ENCODE measurements at places on chromosomes 3 and 15.

DNA sequence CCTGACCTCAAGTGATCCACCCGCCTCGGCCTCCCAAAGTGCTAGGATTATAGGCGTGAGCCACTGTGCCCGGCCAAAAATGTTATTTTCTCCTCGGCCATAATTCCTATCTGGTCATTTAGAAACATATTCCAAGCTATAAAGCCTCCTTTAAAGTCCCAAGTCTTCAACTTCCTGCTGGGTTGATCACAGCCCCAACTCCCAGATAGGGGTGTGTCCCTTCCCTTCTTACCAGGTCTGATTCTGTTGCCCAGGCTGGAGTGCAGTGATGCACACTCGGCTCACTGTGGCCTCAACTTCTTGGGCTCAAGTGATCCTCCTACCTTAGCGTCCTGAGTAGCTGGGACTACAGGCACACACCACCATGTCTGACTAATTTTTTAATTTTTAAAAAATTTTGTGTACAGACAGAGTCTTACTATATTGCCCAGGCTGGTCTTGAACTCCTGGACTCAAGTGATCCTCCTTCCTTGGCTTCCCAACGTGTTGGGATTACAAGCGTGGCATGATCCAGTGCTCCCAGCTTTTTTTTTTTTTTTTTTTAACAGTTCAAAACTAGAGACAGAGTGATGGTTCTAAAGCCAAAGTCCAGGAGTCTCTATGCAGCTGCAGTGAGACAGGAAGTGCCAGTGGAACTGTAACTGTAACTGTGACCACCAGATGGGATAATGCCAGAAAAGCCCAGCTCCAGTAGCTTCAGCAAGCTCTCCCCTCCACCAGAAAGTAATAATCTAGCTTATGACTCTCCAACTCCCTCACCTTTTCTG, 8.2 kb upstream of the PRKAR2A start:
- DNase-seq, result no peak

DNA sequence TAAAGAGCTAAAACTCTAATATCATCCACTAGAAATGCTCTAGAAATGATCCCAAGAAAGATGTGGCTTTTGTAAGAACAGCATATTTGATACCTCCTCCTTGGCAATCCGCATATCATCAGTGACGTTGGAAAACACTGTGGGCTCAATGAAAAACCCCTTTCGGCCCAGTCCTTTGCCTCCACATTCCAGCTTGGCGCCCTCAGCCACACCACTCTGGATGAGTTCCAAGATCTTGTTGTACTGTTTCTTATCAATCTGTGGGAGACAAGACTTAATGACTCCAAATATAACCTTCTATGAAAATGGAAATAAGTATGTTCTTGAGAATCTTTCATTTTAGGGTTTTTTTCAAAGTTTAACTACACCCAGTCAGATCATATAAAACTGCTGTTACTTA, 103.6 kb downstream of the ALDH1A2 start:
- DNase-seq, result no peak

DNA sequence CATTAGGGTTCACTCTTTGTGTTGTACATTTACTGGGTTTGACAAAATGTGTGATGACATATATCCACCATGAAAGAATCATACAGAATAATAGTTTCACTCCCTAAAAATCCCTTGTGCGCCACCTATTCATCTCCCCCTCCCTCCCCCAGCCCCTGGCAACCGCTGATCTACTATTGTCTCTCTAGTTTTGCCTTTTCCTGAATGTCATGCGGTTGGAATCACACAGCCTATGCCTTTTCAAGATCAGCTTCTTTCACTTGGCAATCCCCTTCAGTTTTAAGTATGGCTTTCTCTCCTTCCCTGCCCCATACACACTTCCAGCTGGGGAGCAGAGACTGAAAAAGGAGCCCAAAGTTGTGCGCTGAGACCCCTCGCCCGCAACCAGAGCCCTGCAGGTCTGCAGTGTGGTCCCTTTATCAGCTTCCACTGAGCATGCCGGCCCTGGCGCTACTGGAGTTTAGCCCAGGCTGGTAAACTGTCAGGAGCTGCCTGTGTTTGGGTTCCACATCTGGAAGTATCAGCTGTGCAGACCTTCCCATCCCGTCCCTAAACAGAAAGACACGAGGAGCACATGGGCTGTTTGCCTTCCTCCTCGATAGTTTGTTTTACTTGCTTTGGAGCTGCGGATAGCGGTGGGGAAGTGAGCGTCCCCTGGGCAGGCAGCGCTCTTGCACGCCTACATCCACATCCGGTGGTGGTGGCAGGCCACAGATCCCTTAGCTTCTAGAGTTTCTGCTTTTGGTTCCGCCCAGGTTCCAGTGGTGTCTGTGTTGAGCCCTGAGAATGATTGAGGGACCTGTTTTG, 12.3 kb downstream of the BOC start:
- DNase-seq, result no peak

GRCh38 chr3:127119693-127120464, 73.1 kb upstream of the PRR23E start:
- DNase-seq, result no peak

GRCh38 chr3:180633722-180634121, 31.8 kb downstream of the TTC14 start:
- no peak for DNase-seq
